ENCODE measurements at places on chromosomes 2 and 18.

GRCh38 chr2:234078129-234078528 lies 27.6 kb downstream of the SPP2 start:
- DNase-seq, result no peak

GRCh38 chr18:69081846-69082245 lies 284.0 kb downstream of the CCDC102B start:
- no peak for DNase-seq

DNA sequence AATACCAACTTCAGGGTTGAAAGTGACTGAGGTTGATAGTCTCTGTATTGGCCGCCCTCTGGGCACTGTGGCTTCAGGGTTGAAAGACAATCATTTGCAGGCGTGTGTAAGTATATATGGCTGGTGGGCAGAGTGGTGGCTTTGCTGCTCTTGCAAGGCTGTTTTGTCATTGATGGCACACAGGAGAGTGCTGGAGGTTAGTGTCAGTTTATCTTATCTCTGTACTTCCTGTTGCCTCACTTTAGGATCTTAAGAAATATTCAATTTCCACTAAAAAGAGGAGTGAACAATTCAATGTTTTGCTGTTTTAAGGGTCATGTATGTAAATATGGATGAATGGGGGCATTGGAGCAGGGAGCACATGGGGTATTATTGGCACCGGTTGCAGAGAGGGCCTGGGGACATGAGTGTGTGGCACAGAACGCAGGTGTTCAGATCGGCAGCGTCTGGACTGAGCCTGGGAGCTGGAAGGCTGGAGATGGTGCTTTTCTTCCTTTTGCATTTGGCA lies 51.5 kb downstream of the NCK2 start:
- DNase-seq, result peak; percentile 97

- DNase-seq, result peak; percentile 97
These were observed 84.8 kb downstream of the SH3RF3 start for GRCh38 chr2:109213646-109214433.

GRCh38 chr2:46379213-46380037 lies 82.2 kb downstream of the EPAS1 start:
- no peak for DNase-seq

DNA sequence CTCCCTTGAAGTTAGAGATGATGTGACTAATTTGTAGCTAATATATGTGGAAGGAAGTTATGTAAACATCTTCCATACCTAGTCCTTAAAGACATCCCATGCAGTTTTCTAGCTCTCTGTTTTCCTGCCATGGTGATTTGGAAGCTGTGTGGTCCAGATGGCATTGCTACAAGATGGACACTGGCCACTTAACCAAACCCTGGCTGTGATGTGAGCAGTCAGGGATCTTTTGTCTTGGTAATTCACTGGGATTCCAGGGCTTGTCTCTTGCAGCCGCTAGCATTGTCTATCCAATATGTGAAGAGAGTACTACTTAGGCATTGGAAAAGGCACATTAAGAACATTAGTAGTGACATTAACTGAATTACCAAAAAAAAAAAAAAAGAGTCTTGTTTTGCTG lies 139.9 kb upstream of the DOCK10 start:
- DNase-seq, result no peak

DNA sequence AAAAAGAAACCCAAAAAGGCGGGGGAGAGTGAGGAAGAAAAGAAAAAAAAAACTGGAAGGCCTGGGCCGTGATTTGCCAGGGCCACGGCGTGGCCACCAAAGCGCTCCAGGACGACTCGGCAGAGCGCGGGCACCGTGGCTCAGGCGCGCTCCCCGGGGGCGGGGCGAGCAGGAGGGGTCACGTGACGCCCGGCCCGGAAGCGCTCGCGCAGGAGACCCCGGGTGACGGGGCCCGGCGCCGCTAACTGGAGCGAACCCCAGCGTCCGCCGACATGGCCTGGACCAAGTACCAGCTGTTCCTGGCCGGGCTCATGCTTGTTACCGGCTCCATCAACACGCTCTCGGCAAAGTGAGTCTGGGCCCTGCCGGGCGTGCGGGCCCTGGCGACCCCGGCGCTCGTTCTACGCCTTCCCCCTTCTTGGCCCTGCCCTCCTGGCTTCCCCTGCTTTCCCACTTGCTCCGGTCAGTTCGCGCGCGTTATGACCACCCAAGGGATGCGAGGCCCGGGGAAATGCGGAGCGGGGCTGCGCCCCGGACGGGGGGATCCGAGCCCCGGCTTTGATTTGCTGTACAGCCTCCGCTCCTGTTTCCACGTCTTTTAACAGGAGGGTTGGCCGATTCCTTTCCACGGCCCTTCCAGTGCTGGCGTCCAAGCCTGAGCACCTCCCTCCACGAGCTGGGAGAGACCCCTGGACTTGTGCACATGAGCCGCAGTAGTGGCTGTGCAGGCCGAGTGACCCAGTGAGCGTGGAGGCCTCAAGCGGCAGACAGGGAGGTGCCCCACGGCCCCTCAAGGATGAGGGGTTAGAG lies at the start of gene SLC35F6:
Gene SLC35F6 (plus strand): TSS at position 207 of the 810 bp plus-strand sequence. CDS start 66 bp downstream, at position 273.
- DNase-seq, result no peak

DNA sequence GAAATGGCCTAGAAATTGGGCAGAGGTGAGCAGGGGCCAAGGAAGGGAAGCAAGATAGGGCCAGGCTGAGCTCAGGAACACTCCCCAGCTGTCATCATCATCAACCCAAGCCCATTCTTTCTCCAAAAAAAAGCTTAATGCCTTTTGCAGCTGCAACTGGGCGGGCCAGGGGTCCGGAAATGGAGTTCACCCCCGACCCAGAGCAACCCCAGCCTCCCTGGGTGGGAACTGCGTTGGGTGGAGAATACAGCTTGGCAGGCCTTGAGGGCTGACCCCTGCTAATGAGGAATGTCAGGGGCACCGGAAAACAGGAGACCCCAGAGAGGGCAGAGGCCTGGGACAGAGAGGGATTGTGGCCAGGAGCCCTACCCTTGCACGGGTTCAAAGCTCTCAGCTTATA lies 64.8 kb downstream of the TNS1 start:
- DNase-seq, result no peak

DNA sequence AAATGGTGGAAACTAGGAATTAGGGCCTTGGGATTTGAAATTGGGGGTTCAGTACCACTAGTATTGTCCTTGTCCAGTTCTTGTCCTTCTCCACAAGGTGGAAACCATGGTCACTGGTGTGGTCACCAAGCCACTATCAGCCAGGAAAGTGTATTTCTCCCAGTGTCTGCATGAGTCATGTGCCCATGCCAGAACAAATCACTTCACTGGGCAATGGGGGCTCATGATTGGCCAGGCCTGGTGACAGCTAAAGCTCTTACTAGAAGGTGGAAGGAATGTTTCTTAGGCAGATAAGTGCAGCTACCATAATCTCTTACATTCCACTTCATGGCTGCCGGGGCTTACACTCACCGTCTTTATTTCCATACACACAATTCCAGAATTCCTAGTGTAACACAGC lies 124.8 kb upstream of the TACR1 start:
- no peak for DNase-seq

- DNase-seq, result no peak
These were observed 140.9 kb upstream of the RASGRP3 start for GRCh38 chr2:33335516-33335915.

DNA sequence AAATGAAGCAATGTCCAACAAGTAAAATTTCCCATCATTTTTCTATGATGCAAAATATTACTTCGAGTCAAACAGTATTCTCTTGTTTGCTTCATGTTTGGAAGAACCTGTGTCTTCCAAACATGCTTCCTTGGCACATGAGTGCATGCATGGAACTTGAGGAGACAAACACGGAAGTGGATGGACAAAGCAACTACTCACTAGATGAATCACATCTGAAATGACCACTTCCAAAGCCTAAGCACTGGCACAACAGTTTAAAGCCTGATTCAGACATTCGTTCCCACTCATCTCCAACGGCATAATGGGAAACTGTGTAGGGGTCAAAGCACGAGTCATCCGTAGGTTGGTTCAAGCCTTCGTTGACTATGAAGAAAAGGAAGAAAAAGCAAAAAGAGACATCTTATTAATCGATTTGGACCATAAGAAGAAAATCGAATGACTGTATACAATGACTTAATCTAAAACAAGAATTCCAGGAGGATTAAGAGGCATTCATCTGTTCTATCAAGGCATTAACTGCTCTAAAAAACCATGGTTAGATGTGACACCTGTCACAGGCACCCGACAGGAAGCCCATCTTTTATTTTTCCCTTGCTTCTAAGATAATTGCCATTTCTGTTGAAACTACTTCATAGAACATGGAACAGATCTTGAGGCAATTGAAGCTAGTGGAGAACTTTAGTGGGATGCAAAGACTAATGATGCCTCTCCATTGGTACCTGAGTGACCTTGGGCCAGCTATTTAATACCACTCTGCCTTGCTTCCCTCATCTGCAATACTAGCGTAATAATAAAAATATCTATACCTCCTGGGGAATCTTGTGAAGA lies 56.0 kb downstream of the ATIC start:
- DNase-seq, result no peak

GRCh38 chr18:75818383-75818782 lies 390.9 kb upstream of the SMIM21 start:
- DNase-seq, result no peak

DNA sequence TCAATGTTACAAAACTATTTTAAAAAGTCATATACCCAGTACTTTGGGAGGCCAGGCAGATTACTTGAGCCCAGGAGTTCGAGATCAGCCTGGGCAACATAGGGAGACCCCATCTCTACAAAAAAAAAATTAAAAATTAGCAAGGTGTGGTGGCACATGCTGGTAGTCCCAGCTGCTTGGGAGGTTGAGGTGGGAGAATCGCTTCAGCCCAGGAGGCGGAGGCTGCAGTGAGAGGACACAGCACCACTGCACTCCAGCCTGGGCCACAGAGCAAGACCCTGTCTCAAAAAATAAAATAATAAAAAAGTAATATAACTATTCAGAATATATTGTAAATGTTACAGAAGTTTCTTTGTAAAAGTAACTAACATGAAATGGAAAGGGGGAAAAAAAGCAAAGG lies 1.9 kb downstream of the PASK start:
- no peak for DNase-seq

GRCh38 chr18:55592106-55592505 lies 4.1 kb upstream of the TCF4 start:
- DNase-seq, result no peak

GRCh38 chr2:216071111-216071851 lies 10.3 kb downstream of the PECR start:
- no peak for DNase-seq

DNA sequence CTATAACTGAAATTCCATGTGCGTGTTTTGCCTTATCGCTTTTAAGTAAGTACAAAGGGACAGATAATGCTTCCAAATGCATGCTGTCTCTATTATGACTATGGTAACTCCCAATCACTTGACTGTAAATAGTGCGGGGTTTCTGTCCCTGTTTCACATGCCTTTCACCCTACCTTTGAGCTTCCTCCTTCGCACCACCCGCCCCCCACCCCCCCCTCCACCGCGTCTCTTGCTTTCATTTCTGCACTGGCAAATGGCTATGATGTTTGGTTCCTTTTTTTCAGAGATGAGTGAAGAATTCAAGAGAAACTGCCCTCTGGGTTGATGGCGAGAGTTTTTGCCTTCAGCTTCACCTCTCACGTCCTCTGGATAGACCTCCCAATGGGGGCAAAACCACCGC lies 25.0 kb upstream of the SPP2 start:
- no peak for DNase-seq

DNA sequence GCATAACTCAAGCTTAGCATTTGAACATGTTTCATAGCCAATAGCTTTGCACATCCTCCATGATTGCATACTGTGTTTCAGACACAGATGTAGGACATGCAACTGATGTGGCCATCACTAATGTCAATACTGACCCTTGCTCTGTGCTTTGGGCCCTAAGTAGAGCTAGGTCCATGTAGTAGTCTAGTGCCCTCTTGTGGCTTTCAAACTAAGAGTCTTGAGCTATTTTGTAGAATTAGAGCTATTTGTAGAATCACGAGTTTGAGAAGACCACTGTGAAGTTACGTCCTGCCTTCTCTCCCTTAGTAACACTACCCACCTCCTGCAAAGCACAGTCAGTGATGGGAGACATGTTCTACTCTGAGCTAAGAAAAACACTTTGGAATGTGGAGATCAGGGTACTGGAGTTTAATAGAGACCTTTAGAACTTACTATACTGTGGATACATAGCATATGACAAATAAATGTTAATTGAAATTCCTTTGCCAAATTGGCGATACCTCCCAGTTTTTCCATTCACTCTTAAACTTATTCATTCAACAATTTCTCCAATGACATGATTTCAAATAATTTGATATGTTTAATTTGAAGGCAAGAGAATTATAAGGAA lies 306.5 kb upstream of the TNP1 start:
- DNase-seq, result no peak

GRCh38 chr2:48709096-48710034 lies 46.2 kb downstream of the LHCGR start:
- no peak for DNase-seq

DNA sequence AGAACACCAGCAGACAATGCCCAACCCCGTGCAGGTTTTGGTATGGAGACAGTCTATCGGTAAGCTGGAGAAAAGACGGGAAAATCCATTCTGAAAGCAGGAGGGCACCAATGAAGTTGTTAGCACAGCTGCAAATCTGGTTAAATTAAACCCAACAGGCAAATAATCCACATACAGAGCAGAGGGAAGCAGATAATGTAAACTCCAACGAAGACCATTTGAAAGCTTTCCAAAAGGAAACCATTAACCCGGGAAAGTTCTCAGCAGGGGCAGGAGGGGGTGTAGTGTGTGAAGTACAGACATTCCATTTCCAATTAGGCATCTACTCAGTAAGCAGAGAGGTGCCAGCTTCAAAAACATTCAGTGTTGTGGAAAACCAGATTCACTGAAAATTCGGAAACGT lies 10.3 kb downstream of the EDAR start:
- DNase-seq, result no peak

DNA sequence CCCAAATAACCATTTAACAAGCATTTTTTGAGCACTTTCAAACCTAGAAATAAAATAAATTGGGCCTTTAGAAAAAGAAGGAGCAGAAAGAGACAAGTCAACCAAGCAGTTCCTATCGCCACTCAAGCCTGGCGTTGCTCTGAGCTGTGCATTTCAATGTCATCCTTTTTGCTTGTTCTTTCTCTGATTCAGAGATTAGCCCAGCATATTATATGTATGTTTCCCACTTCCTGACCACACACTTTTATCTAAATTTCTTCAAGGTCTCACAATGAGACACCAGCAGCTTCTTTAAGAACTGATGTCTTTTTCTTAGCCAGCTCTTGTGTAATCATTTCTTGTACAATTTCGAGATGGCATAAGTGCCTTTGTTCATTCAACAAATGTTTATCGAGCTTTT lies 344.5 kb upstream of the ID2 start:
- DNase-seq, result no peak

GRCh38 chr2:199431746-199432213 lies 26.0 kb downstream of the SATB2 start:
- no peak for DNase-seq

GRCh38 chr2:97348841-97349240 lies 235.9 kb downstream of the ANKRD36 start:
- no peak for DNase-seq

- DNase-seq, result no peak
These were observed 46.8 kb upstream of the ACTR3 start for GRCh38 chr2:113842919-113843736.

DNA sequence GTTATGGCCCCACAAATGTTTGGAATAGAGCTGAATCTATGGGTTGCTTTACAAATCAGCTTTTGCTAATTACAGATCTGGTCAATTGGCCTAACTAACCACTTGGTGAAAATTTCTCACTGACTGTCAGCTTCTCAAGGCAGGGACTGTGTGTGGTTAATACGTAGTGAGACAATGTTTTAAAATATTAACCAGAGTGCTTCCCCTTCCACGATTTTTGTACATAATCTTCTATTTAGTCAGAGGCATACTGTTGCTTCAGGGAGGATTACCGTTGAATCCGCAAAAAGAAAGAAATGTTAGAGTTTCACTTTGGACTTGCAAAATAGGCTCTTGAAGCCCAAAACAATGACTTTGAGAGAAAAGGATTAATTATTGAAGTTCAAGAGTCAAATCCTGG lies 14.9 kb upstream of the KCNS3 start:
- no peak for DNase-seq
